ENCODE measurements at places on chromosomes 2 and 18. TPM values are rescaled to one million over a fixed set of nuclear protein-coding genes. Genes with fewer than 3 reads are reported as not detected.

The EPB41L5 gene
- 14.8 TPM for total RNA-seq

The SLC8A1 gene
- 34.5 TPM for total RNA-seq

The L3MBTL4 gene
- not detected for total RNA-seq

The ABCG5 gene
- total RNA-seq: not detected

The ABHD1 gene
- total RNA-seq: 2.2 TPM

The ALPG gene
- total RNA-seq: 0.12 TPM

The SOWAHC gene
- 15.1 TPM for total RNA-seq

The FMNL2 gene
- 37.5 TPM for total RNA-seq

The LOXHD1 gene
- total RNA-seq: not detected

The CTDP1 gene
- total RNA-seq: 16.5 TPM

The LYPD6 gene
- total RNA-seq: 40.4 TPM

The PXDN gene
- 98.5 TPM for total RNA-seq

The CD8B gene
- not detected for total RNA-seq

The ANKRD62 gene
- total RNA-seq: not detected

The LPIN1 gene
- 34.4 TPM for total RNA-seq

Data from A172 (cell line).